ACHN (cell line): ENCODE measurements at places on chromosomes 4 and X.
A peak's percentile ranks its signal among the peaks of the same experiment; 100 is the strongest.

- peak; percentile 70 for DNase-seq
Observed at GRCh38 chrX:16239211-16239610, 71.9 kb downstream of the MAGEB17 start.

DNA sequence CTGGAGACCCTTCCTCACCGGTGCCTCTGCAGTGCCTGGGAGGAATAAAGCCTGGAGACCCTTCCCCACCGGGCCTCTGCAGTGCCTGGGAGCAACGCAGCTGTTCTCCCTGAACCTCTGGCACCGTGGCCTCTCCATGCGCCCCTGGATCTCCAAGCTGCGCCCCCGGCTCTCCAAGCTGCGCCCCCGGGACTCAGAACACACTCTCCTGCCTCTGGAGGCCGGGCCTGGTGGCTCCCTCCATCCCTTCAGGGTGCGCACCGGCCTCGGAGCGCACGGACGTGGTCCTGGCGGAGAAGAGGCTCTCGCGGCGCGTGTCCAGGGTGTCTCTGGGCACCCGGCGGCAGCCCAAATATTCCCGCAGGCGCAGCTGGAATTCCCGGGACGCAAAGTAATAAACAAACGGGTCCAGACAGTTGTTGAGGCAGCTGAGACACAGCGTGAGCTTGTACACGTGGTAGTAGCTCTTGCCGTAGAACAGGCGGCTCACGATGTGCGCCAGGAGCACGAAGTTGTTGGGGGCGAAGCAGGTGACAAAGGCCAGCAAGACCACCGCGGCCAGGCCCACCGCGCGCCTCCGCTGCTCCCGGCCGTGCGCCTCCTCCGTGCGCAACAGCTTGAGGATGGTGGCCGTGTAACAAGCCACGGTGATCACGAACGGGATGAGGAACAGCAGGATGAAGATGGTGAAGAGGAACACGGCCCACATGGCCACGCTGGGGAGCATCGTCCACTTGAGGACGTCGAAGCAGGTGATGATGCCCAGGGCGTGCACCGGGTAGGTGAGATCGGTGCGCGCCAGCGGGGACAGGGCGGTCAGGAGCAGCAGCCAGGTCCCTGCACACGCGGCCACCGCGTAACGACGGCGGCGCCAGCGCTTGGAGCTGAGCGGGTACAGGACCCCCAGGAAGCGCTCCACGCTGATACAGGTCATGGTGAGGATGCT, 12.8 kb upstream of the ASMTL start:
- no peak for DNase-seq

GRCh38 chr4:169070071-169070894, 60.2 kb upstream of the CBR4 start:
- no peak for DNase-seq

GRCh38 chrX:5595570-5595969, 633.1 kb downstream of the NLGN4X start:
- no peak for DNase-seq

DNA sequence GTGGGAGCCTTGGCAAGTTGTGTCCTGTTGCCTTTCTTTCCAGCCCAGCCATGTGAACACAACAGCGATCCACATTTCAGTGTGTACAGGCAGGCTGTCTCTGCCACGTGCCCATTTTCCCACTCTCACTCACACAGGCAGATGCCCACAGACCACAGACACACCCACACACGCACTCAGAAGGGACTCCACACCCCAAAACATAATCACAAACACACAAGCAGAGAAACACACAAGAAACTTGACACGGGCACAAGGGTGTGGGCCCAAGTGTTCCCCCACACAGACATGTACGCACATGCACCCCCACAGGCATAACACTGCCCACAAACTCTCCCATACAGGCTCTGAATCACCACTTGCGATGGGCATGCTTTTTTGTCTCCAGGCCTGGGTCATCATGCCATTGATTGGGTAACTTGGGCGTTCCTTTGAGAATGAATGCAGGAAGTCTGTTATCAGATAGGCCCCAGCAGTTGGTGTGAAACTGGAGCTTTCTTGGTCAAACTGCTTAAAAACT, 84.3 kb downstream of the NBDY start:
- no peak for DNase-seq

- no peak for DNase-seq
Observed at GRCh38 chrX:9396930-9397329, 67.9 kb upstream of the TBL1X start.

- DNase-seq: no peak
Observed at GRCh38 chrX:153372949-153373348, 28.2 kb downstream of the PNMA6E start.

GRCh38 chr4:94548571-94548970, 96.8 kb downstream of the PDLIM5 start:
- peak; percentile 48 for DNase-seq

- DNase-seq: no peak
Observed at GRCh38 chr4:38868059-38868960, 704 bp downstream of the FAM114A1 start.

DNA sequence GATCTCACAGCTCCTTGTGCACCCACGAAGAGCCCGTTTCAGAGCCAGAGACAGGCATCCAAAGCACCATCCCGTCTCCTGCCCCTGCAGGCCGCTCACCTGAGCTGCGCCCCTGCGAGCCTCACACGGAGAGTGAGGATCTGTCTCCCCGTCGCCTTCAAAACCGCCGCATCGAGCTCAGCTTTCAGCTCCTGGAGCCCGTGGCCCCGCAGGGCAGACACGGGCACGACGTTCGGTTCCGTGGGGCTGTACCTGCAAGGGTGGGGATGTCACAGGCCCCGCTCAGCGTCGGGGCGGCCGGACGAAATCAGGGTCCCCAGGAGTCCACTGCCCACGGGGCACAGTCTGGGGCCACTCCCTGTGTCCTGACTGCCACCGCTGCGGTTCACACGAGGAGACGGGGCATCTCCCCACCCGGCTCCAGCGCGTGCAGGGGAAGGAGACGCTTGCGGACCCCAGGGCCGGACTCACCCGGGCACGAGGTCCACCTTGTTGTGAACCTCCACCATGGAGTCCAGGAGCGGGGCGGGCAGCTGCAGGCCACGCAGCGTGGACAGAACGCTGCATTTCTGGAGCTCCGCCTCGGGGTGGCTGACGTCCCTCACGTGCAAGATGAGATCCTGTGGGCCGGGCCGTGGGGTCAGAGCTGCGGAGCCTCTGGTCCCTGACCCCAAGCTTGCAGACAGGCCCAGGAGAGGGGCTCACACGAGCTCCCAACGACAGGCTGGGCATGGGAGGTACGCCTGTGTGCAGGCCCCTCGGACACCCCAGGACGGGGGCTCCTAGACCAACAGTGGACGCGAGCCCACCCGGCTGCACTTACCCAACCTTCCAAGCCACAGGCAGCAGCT, 11.1 kb downstream of the GTPBP6 start:
- DNase-seq: no peak

- DNase-seq: no peak
Observed at GRCh38 chr4:131613086-131613823, 1535.8 kb upstream of the PCDH10 start.

GRCh38 chrX:20227116-20227515, 39.6 kb downstream of the RPS6KA3 start:
- DNase-seq: no peak

- no peak for DNase-seq
Observed at GRCh38 chrX:46152756-46153155, 392.5 kb downstream of the ZNF674 start.

DNA sequence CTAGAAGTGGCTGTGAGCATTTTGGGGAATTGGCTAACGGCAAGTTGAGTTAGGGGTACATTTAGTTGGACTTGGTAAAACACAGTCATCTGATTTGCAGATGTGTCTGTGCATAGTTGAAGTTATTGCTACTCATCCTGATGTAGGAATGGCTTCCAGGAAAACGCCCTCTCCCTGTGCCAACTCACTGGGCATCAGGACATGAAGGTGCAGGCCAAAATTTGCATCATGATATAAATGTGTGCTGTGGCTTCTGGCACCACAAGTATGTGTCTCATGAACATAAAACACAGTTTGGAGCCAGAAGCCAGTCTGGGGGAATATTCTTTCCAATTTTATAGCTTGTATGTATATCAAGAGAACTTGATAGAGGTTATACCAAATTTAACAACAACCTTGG, 54.2 kb upstream of the CBR4 start:
- DNase-seq: no peak

DNA sequence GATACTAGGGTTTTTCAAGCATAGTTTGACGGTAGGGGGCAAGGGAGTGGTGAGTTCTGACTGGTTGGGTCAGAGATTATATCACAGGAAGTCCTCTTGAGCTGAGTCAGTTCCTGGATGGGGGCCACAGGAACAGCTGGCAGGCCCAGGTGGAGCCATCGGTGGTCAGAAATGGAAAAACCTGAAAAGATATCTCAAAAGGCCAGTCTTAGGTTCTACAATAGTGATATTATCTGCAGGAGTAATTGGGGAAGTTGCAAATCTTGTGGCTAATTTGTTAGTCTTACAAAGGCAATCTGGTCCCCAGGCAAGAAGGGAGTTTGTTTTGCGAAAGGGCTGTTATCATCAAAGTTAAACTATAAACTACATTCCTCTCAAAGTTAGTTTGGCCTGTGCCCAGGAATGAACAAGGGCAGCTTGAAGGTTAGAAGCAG, 159.3 kb downstream of the PTCHD1 start:
- DNase-seq: peak; percentile 12

GRCh38 chr4:85210353-85210752, 243.9 kb upstream of the WDFY3 start:
- peak; percentile 11 for DNase-seq

DNA sequence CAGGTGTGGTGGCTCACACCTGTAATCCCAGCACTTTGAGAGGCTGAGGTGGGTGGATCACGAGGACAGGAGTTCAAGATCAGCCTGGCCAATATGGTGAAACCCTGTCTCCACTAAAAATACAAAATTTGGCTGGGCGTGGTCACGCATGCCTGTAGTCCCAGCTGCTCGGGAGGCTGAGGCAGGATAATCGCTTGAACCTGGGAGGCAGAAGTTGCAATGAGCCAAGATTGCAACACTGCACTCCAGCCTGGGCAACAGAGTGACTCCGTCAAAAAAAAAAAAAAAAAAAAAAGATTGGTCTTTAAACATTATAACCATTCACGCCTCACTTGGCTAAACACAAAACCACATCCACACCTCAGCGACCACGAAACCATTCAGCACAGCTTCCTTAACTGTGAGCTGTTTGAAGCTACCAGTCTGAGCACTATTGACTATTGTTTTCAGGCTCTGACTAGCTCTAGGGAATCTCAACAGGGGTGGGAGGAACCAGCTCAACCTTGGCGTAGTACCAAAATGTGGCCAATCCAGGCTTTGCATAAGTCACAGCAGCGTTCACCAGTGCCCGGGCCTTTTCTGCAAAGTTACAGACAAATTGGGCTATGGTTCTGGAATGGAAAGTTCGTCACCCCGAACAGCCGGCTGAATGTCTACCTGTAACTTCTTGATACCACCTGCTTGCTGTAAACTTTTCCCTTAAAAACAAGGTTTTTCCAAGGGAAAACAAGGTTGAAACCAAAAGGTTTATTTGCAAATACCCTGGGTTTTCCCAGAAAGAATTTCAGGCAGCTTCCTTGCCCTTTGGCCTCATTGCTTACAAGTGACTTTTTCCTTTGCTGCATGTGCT, 73.6 kb upstream of the DHX15 start:
- peak; percentile 95 for DNase-seq

DNA sequence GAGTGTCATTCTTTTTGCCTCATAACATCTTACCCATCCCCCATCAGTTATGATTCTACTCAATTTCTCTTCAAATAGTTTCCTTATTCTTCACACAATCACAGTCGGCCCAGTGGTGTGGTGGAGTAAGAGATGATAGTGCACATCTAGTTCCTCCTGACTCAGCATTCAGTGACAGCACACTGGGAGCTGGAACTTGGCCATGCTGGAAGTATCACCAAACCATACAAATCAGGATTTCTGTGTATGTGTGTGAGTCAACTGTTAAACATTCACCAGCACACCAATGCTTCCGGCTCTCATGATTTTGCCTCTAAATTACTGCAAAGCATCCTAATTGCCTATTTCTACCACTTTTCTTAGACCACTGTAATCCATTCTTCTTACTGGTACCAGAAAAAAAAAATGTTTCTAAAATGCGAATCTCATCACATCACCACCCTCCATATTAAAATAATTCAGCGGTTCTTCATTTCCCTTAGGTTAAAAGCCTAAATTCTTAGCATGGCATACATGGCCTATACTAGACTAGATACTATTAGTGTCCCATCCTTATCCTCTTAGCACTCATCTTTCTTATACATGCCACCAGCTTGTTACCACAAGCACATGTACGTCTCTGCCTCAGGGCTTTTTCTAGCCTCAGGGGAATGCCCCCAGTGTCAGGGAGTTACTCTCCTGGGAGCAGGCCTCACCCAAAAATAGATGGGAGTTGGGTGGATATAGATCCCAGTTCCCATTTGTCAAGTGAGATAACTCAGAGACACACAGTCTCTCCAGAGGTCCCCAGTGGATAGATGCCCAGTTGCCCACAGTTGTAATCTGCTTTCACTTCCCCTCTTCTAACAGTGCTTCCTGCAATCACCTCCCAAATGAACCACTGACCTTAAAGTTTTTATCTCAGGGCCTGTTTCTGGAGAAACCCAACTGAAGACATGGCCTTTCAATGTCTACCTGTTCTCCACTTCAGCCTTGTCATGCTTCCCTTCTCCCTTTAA, 49.2 kb upstream of the DDX53 start:
- DNase-seq: peak; percentile 82

- DNase-seq: peak; percentile 64
Observed at GRCh38 chr4:7987148-7987989, 47.7 kb upstream of the AFAP1 start.

GRCh38 chrX:150544222-150544787, 24.1 kb upstream of the MTM1 start:
- no peak for DNase-seq

- DNase-seq: no peak
Observed at GRCh38 chr4:15376145-15376544, 51.7 kb upstream of the C1QTNF7 start.

- DNase-seq: no peak
Observed at GRCh38 chr4:13537011-13537831, 7.1 kb downstream of the NKX3-2 start.

GRCh38 chr4:163484906-163485305, 9.6 kb upstream of the TMA16 start:
- peak; percentile 53 for DNase-seq

GRCh38 chrX:1524874-1525582, 12.0 kb downstream of the P2RY8 start:
- DNase-seq: no peak

GRCh38 chrX:30665471-30665870, 12.2 kb downstream of the GK start:
- no peak for DNase-seq

- DNase-seq: peak; percentile 61
Observed at GRCh38 chr4:7192252-7193029, at the start of gene SORCS2. Gene SORCS2 (plus strand): TSS chr4:7192538.
